ENCODE measurements at places on chromosomes 6 and 20.
A peak's percentile ranks its signal among the peaks of the same experiment; 100 is the strongest.

- no peak for DNase-seq
Observed at GRCh38 chr6:50457351-50457750, 256.0 kb upstream of the TFAP2D start.

GRCh38 chr6:161215876-161216615 is 57.8 kb downstream of the AGPAT4 start:
- no peak for DNase-seq

DNA sequence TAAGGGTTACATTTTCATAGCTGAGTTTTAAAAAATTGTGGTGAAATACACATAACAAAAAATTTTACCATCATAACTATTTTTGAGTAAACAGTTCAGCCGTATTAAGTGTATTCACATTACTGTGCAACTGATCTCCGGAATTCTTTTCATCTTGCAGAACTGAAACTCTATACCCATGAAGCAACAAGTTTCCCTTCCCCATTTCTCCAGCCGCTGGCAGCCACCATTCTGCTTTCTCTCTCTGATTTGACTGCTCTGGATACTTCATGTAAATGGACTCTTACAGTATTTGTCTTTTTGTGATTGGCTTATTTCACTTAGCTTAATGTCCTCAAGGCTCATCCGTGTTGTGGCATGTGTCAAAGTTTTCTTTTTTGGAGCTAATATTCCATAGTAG is 341.6 kb downstream of the QKI start:
- no peak for DNase-seq

DNA sequence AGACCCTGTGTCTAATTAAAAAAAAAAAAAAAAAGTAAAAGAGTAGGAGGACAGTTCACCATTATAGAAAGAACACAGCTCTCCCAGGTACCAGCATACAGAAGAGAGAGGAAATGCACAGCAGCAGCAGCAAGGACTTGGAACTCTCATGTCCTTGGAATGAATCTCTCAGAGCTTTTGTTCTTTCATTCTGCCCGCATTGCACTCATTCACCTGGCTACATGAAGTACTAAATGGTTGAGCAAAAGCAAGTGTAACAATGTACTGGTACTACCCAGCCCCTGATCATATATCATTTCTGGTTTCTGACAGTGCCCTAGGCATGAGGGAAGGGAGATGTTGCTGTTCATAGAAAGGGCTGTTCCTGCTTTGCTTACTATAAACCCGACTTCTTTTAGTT is 12.1 kb upstream of the BTN3A3 start:
- no peak for DNase-seq

DNA sequence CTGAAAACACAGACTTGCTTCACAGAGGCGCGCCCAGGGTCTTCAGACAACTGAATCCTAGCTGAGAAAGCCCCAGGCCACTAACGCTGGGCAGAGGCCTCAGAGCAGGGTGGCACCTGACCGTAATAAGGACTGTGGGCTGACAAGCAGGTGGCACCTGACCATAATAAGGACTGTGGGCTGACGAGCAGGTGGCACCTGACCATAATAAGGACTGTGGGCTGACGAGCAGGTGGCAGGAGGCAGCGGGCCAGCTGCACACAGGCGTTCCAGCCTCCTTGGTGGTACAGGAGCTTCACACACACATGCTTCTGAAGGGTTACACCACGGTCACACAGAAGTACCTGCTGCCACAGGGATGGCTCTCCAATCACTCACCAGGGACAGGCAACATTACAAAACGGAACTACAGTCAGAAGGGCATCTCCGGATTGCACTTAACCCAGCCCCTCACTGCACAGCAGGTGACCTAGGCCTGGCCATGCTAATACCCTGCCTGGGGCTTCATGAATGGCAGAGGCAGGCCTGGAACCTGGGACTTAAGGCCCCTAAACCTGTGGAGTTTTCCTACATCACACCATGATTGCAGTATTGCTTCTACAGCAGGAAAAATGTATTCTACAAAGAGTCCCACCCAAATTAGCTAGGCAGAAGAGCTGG is 50.8 kb downstream of the PSMG4 start:
- no peak for DNase-seq

DNA sequence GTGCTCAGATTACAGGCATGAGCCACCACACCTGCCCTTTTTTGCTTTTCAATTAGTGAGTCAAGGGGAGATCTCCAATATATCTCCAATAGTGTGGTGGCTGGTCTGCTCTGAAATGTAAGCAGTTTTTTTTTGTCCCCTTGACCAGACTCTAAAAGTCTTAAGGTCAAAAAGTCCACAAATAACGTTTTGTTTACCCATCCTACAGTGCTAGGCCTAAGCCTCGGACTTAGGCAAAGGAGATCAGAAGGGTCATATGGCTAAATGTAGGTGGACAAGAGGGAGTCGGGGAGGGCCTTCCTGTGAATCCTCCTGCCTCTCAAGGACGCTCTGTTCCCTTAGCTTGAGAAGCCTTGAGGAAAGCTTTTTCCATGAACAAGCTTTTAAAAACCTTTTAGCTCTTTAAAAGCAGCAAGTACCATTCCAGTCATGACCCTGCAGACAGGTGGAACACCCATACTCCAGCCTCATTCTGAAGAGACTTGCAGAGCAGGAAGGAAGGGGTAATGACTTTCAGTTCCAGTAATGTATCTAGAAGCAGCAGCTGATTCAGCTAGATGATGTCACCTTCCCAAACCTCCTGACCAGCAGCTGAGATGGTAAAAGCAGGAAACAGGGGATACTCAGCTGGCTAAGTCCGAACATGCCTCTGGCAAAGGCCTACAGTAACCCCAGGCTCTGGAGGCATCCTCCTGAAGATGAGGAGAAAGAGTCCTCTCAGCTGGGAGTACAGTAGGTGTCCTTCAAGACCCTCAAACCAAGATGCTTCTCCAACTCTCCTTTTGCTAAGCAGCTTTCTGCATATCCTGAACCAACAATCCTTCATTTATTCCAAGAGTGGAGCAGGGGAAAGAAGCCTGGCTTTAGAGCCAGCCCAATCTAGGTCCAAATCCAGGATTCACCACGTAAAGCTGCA is 23.6 kb downstream of the BCL2L1 start:
- DNase-seq: peak; percentile 79

- DNase-seq: no peak
Observed at GRCh38 chr20:33110147-33110825, 30.8 kb downstream of the BPIFB4 start.
